ENCODE measurements at places on chromosomes 11 and 22.

GRCh38 chr11:128840783-128841182 lies 26.3 kb downstream of the KCNJ1 start:
- DNase-seq = no peak

DNA sequence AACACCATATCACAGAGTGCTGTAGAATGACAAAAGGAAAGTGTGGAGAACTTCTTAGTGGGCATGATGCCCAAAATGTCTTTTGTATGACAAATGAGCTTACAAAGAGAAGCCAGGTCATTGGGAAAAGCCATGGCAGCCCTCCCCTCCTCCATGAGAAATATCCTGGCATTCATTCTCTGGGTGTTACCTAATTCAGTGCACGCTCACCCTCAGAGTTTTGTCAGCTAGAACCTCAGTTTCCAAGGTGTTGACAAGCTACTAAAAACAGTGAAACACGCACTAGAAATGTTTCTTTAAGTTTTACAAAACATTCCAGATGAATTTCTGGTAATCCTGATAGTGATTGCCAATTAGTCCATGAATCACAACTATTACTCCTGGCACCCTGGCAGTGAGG lies 105.4 kb upstream of the FSHB start:
- no peak for DNase-seq

DNA sequence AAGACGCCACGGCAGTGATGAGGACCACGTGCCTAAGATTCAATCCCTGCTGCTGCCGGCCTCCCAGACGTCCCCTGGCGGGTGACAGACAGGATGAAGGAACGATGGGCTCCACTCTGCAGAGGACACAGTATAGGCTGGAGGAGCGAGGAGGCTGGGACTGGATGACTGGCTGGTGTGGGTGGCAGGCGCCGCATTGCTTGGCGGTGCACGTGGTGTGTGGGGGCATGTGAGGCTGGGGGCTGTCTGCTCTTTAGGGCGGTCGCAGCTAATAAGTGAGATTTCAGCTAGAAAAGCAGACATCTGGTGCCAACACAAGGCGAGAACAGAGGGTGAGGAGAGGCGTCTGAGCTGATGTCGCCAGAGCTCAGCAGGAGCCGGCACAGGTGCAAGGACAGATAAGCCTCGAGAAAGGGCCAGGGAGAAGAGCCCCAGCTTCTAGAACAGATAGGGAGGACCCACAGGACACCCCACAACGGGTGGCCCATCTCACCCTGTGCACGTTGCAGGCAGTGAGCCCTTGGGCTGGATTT lies 33.2 kb downstream of the TSPAN4 start:
- no peak for DNase-seq

DNA sequence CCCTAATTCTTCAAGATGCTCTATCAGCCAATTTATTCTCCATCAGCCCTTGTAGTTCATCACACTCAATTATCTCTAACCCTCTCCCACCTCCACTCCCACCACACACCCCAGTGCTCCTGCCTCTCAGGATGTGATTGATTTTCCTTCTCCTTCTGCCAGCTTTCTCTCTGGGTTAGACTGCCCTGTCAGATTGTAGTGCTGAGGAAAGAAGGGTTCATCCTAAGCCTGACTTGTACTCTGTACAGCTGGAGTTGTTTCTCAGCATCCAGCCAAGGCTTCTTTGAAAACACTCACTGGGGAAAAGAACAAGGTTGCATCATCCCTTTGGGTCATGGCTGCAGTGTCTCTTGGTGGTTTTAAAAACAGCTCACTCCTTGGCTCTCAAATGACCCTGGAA lies 61.2 kb downstream of the CECR2 start:
- DNase-seq = no peak

- DNase-seq = no peak
These were observed 37.9 kb upstream of the PLET1 start for GRCh38 chr11:112298535-112298934.

GRCh38 chr22:45318558-45319323 lies 9.0 kb downstream of the FAM118A start:
- DNase-seq = peak; percentile 30

GRCh38 chr22:17724241-17724640 lies 50.0 kb downstream of the BID start:
- DNase-seq = no peak

- no peak for DNase-seq
These were observed 93.0 kb upstream of the TOP3B start for GRCh38 chr22:22075382-22076163.

DNA sequence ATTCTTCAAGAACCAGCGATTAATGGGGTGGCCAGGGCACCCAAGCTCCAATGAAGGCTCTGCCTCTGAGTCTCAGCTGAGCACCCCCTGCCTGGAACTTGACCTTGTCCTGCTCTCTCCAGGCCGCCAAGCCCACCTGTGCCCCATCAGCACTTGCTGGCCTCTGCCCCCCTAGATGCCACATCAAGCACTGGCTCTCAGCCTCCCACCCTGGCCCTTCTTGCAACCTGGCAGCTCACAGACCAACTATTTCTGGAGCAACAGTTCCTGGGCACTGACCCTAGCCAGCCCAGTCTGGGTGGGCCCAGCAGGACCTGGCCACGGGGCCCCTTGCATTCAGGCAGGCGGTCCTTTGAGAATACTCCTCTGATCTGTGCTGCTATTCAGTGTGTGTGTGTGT lies 98.8 kb upstream of the PITPNB start:
- DNase-seq = no peak

DNA sequence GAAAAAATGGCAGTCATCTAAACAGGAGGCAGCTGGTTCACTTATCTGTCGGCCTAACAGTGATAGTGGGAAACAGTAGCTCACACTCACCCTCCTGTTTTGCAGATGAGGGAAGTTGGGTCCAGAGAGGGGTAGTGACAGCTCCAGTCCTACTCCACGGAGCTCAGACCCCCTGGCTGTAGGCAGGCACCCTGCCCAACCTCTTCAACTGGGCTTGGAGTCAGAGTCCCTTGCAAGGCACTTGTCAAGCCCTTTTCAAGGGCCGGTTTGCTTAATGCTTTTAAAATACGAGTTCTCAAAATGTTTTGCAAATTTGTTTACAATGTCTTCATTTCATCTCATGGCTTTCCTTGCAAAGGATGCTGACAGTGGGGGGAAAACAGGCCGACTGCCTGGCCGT lies 75.1 kb downstream of the BMAL1 start:
- no peak for DNase-seq

DNA sequence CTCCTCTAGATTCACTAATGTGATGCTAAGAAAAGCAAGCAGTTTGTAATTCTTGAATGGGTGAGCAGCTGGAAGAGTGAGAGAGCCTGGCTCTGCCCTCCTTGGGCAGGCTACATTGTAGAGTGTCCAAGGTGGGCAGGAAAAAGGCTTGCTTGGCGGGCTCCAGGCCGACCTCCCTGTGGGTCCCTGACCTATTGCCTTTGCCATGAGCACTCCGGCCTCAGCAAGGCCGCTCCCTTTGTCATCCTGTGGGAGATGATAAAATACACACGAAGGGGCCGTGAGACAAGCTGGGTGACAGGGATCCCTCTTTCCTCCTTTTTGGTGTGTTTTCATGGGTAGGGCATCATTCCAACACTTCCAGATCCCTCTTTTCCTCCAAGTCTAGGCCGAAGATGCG lies 41.8 kb downstream of the TIMP3 start:
- no peak for DNase-seq

Measured in stimulated activated CD8-positive, alpha-beta memory T cell treated with anti-CD3 and anti-CD28 coated beads, Interleukin-7, amount 100 ng/mL, for 1 hour (primary cell).